Epithelial cell of proximal tubule (primary cell): ENCODE measurements at places on chromosomes 6 and 20. TPM values are rescaled to one million over a fixed set of nuclear protein-coding genes. Genes with fewer than 3 reads are reported as not detected.

DNA sequence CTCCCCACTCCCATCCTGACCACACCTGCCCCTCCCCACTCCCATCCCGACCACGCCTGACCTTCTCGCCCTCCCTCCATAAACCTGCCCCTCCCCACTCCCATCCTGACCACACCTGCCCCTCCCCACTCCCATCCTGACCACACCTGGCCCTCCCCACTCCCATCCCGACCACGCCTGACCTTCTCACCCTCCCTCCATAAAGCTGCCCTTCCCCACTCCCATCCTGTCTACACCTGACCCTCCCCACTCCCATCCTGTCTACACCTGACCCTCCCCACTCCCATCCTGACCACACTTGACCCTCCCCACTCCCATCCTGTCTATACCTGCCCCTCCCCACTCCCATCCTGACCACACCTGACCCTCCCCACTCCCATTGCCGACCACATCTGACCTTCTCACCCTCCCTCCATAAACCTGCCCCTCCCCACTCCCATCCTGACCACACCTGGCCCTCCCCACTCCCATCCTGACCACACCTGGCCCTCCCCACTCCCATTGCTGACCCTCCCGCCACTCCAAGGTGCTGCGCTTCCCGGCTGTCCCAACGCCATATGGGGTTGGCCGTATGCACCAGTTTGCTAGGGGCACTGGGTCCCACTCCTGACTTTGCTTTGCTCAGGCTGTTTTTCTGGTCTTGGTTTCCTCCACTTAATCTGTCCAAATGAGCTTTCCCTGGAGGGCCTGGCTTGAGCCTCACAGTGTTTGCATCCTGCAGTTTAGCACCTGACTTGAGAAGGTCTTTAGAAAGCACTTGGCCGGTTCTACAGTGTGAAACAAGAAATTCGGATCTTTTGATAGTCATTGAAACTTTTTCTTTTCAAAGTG is 2.9 kb downstream of the KIF25 start:
- no peak for DNase-seq

DNA sequence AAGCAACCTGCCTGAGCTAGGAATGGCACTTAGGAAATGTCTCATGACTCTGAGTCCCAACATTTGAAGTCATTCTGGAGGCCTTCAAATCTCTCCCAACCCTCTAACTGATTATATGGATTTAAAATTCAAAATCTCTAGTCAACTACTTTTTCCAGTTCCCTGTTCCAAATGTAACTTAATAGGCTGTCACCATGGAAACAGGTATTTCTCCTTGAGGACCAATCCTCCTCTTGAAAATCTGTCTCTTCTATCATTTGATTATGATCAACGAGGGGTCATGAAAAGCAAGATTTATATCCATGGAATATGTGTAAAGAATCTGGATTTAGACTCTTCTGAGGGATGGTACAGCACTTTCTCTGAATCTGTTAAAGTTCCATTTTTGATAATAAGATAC is 127.3 kb upstream of the DTNBP1 start:
- no peak for DNase-seq

GRCh38 chr6:143405373-143406154 is 44.9 kb downstream of the ADAT2 start:
- DNase-seq, result no peak

The TGM3 gene
- not detected in 2 replicates for total RNA-seq

DNA sequence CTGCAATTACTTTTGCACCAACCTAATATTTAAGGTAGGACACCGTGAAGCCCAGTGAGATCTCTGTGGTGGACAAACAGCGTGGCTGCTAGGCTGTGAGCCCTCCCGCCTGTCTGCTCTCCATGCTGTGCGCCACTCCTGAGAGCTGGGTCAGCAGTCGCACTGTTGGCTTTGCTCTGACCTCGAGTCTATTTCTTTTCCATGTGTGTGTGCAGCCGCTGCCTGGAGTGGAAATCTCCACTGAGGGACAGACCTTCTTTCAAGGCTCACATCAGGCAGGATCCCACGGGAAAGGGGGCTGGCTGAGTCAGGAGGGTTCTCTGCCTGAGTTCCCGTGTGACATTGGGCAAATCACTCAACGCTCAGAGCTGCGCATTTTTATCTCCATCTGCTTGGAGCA is 27.1 kb downstream of the RIPOR3 start:
- DNase-seq, result no peak

GRCh38 chr20:9974324-9974723 is 60.5 kb upstream of the ANKEF1 start:
- no peak for DNase-seq

DNA sequence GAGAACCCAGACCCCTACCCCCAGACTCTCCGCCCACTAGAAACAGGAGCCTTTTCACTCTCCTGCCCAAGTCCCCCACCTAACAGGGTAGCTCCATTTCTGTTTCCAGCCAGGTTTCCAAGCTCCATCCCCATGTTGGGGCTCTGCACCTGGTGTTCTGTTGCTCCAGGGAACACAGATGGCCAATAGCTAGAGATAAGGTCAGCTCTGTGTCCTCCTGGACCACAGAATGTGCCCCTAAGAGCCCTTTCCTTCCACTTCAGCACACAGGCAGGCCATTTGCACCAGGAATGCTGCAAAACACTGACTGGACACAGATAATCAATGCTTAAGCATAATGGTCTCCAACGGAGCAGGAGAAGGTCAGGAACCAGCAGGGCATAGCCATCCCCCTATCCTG is 159.4 kb downstream of the QRSL1 start:
- no peak for DNase-seq

The NPEPL1 gene
- total RNA-seq, result 18.8 and 26.5 TPM in 2 replicates

GRCh38 chr6:35960187-35960586 is 39.3 kb upstream of the SRPK1 start:
- DNase-seq, result no peak

- no peak for DNase-seq
Observed at GRCh38 chr6:158018851-158019361, 37.2 kb downstream of the SYNJ2 start.
